ENCODE measurements at places on chromosomes 7 and 10.

DNA sequence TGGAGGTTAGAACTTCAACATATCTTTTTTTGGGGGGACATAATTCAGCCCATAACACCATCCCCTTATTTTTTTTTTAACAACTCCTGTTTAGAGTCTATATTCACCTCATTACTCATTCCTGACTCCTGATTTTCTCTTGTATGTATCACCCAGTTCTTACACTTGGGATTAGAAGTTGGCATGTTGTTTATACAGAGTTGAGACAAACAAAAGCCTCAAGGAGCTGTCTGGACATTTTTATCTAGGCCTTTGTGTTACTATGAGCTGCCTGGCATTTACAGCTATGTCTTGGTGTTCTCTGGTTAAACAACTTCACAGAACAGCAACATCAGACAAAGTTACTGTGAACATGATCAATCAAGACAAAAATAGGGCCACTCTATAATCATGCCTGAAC is 517.5 kb downstream of the KIF20B start:
- no peak for DNase-seq

DNA sequence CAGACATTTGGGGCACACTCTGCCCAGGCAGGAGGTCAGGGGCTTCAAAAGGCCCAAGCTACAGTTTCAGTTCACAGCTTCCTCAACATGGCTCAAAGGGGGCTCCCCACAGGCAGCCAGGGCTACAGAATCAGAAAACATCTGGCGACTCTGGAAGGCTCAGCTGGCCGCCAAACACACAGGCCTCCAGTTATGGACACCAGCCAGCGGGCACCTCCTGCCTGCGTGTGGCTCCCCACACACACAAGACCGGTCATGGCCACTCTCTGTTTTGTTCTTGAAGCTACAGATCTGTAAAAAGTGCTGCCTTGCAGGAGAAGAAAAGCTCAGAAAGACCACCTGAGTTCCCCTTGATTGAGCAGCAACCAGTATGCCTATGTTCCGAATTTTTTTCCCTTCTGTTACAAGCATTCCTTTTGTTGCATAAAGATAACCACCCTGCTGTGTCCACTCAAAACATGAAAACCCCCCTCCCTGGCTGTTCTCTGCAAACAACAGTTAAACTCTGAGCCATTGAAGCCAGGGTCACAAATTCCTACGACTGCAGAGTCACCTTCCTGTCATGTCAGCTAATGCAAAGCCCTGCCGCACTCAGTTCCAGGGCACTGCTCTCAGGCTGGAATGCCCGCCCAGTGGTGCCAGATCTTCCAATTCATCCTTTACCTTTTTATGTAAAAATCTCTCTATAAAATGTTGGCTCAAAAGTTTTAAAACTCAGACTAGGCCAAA is 33.6 kb downstream of the VSTM4 start:
- no peak for DNase-seq

DNA sequence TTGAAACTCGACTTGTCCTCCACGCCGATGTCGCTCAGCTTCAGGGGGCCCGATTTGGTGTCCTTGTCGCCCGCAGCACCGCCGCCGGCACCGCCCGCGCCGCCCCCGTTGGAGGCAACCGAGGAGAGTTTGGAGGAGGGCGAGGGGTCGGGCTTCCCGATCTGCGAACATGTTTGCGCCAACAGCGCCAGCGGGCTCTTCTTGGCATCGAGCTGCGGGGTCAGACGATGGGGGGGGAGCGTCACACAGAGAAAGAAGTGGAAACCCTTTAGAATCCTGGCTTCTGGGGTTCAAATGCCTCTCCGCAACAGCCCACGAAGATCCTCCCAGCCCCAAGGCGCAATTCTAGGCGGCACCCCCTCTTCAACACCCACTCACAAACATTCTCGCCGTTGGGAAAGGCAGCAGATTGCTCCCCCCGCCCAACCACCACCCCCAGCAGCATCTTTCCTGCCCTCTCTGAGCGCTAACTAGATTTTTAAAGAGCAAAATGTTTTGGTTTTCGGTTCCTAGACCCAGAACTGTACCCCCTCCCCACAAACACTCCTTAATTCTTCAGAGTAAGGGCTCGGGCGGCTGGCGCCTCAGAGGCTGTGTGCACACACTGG is 1.3 kb downstream of the ZNF503 start:
- no peak for DNase-seq

GRCh38 chr7:87027900-87028299 is 31.6 kb downstream of the ELAPOR2 start:
- no peak for DNase-seq

DNA sequence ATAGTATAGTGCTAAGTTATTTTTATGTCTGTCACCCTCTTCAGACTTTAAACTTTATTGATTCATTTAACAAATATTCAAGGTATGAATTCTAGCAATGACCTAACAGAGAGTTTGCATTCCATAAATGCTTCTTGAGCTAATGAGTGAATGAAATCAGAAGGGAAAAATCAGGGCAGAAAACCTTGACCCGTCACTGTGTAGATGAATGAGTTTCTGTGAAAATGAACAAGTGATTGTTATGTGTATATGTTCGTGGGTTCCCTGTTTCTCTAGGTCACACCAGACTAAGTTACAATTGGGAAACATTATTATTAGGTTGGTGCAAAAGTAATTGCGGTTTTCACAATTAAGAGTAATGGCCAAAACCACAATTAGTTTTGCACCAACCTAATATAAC is 30.1 kb downstream of the APBB1IP start:
- peak; percentile 92 for DNase-seq

DNA sequence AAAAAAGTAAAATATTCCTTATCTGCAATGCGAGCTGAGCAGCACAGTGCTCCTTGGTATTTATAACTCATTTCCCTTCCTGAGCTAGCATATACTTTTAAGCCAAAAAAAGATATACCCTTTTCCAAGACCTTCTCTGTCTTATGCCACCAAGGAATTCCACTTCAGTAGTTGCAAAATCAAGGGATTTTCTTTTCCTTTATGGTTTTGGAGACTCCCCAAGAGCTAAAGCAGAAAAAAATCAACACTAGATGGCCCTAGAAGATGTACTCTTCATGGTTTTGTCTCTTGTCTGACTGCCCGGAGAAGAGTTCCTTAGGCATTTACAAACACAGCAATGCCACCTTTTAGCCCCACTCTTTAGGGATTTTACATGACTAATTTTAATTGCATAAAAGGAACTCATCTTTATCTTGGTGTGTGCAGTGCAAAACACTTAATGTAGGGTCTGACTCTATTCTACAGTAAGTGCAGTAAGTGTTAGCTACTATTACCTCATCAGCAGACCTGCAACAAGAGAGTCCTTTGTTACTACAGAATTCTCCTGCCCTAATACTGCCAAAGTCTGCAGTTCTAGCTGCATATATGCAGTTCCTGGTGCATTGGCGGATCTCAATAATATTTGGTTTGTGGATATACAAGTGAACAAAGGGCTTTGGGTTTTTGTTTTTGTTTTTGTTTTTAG is 443.3 kb downstream of the GFRA1 start:
- no peak for DNase-seq

- no peak for DNase-seq
These were observed 30.3 kb downstream of the DAGLB start for GRCh38 chr7:6417408-6417807.

GRCh38 chr10:126398924-126399323 is 10.6 kb upstream of the ADAM12 start:
- DNase-seq, result no peak

DNA sequence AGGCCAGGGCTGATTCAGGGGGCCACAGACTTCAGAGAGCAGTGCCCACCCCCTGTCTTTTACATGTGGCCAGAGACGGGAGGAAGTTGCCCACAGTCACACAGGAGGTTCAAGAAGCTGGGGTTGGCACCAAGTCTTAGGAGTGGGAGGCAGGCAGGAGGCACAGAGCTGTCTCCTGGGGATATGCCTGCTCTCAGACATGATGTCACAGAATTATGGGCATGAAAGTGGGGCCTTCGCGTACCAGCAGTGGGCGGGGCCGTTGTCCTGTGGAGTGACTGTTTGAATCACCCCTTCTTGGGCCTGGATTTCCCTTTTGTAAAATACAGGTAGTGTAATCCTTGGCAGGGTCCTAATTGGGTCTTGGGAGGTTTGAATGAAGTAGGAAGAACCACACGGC is 81.2 kb upstream of the PPIF start:
- DNase-seq, result no peak

DNA sequence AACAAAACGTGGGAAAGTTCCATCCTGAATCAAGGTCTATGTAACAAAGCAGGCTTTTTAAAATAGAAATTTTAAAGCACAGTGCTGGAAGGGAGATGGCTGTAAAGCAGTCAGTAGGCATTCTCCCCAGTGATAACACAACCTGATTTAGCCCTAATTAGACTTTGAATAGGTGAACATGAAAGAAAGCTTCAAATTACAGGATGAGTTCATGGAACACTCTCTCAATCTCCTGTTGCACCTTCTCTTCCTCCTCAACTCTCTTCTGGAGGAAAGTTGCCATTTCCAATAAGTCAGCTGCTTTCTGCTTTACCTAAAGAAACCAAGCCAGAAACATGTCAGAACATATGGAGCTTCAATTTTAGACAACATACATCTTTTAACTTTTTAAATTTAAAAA is 20.1 kb downstream of the SFR1 start:
- no peak for DNase-seq

- no peak for DNase-seq
These were observed 30.0 kb downstream of the PRLHR start for GRCh38 chr10:118565301-118566075.

DNA sequence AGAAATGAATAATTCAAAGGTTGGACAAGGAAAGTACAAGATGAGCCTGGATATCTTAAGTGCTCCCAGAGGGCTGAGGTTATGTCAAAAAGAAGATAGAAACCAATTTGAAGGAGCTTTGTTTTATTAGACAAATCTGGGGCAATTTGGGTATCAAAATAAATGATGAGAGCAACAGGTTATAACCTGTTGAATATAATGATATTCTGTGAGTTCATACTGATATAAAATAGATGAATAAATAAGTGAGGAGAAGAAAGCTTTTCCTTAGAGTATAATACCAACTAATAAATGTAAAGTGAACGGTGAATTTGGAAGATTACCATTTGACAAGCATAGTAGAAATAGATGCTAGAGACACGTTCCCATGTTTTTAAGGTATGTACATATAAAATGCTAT is 544.2 kb upstream of the ANKRD30A start:
- no peak for DNase-seq

DNA sequence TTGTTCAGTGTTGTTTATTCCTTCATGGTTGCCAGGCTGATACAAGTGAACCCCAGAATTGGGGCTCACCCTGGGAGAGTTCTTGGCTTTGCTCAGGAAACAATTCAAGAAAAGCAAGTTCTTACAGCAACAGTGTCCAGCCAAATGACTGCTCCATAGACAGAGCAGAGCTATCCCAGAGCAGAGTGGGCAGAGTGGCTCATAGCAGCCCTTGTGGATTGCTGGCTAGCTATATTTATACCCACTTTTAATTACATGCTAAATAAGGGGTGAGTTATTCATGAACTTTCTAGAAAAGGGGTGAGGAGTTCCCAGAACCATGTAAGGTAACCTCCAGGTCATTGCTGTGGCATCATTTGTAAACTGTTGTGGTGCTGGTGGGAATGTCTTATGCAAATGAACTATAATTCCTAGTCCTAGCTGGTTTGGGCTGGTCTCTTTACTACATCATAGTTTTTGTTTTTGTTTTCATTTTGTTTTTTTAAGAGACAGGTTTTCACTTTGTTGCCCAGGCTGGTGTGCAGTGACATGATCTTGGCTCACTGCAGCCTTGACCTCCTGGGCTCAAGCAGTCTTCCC is 59.9 kb upstream of the HBP1 start:
- DNase-seq, result no peak

- no peak for DNase-seq
These were observed 6.0 kb downstream of the RBP3 start for GRCh38 chr10:47354165-47354564.

DNA sequence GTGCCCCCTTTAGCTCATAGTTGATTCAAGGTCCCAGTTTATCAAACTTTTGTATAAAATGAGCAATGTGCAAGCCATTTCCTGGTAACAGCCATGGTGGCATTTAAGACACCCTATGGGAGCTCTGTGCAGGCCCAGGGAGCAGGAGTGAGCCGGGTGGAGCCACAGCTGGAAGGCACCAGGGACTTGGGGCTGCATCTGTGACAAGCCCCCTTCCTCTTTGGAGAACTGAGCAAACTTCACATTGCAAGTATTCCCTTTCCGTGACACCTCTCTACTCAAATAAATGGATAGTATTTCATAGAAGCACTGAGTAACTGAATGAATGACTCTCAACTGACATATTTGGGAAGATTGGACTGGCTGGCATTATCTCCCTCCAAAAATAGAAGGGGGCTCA is 558.7 kb upstream of the FOXK1 start:
- DNase-seq, result no peak

- DNase-seq, result no peak
These were observed 74.5 kb upstream of the LEP start for GRCh38 chr7:128166603-128167041.

- DNase-seq, result no peak
These were observed 5.2 kb upstream of the SAR1A start for GRCh38 chr10:70175516-70175915.

GRCh38 chr7:105642264-105642663 is 61.0 kb upstream of the EFCAB10 start:
- DNase-seq, result no peak

- DNase-seq, result no peak
These were observed 2.2 kb upstream of the HIP1 start for GRCh38 chr7:75740846-75741497.

DNA sequence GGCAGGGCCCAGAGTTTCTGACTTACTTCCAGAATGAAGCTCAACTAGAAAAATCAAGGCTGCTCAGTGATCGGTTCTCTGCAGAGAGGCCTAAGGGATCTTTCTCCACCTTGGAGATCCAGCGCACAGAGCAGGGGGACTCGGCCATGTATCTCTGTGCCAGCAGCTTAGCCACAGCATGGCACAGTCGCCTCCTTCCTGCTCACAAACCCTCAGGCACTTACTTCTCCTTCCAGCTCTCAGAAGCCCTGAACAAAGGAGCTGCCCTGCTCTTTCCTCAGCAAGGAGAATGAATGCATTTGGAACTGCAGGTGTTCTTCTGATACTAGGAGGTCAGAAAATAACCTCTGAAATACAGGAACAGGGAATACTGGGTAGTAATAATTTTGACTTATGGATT is 219.7 kb upstream of the PRSS1 start:
- no peak for DNase-seq

GRCh38 chr7:3003936-3004335 is 39.7 kb downstream of the CARD11 start:
- DNase-seq, result no peak

Data from epithelial cell of proximal tubule (primary cell).